Right atrium auricular region (tissue), 2 donors: ENCODE measurements at places on chromosomes 7 and 10. TPM values are rescaled to one million over a fixed set of nuclear protein-coding genes. Genes with fewer than 3 reads are reported as not detected.

The TMEM176A gene
- 56.3 TPM for total RNA-seq

- H3K4me3 ChIP-seq, result no peak overlapping the region
- H3K4me1 ChIP-seq, result no peaks in the 10 kb centered on the region
- H3K27ac ChIP-seq, result peak overlapping the region; percentile 74
- DNase-seq, result no peak
- H3K36me3 ChIP-seq, result no peaks in the 10 kb centered on the region
- no peaks in the 10 kb centered on the region for H3K27me3 ChIP-seq
Observed at GRCh38 chr7:111987886-111988285, 218.3 kb downstream of the DOCK4 start.

DNA sequence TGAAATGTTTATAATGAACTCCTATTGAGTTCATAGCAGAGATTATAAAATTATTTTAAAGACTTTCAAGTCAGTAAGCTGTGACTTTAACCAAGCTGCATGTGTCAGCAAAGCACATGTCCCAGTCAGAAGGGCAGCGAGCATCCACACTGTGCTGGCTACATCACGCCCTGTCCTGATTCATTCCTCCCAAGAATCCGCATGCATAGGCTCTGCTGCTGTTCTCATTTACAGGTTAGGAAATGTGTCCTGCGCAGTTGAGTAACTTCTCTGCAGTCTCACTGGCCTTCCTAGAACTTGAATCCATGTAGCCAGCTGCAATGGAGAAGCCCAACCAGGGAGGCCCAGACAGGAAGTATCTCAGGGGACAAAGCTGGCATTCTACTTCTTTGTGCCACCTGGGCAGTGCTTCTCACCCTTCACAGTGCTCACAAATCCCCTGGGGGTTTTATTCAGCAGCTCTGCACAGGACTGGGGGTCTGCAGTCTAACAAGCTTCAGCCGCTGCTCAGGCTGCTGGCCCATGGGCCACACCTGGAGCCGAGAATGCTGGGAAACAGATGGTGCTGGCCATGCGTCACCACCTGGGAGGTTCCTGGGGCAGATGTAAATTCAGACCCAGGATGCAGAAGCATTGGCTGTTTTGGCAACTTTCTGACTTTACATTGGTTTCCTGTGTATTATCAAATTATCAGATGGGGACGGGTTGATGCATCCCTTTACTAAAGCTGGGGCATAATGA, 192.8 kb upstream of the GDF10 start:
- no peaks in the 10 kb centered on the region for H3K36me3 ChIP-seq
- no peaks in the 10 kb centered on the region for H3K27me3 ChIP-seq
- no peak overlapping the region for H3K27ac ChIP-seq
- peak; percentile 57 for DNase-seq

DNA sequence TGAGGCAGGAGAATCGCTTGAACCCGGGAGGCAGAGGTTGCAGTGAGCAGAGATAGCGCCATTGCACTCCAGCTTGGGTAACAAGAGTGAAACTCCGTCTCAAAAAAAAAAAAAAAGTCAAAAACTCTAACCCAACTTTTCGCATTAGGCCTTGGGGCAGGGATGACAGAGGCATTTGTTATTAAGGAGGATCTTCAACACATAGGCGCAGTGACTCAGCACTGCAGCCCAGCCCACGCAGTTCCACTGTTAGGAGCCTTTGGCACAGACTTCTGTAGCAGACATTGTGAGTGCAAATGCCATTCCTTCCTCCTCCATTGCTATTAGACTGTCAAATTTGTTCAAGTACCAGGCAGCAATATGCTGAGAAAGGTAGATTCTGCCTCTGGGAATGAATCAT, 43.1 kb upstream of the KLHL7 start:
- no peak overlapping the region for H3K4me3 ChIP-seq
- H3K27ac ChIP-seq, result no peak overlapping the region
- no peaks in the 10 kb centered on the region for H3K36me3 ChIP-seq
- H3K27me3 ChIP-seq, result no peaks in the 10 kb centered on the region

GRCh38 chr7:101206665-101207042, 5.8 kb upstream of the MOGAT3 start:
- H3K27ac ChIP-seq, result no peak overlapping the region
- peaks cover 40% of the 10 kb centered on the region for H3K36me3 ChIP-seq
- DNase-seq, result no peak
- no peaks in the 10 kb centered on the region for H3K4me1 ChIP-seq

- DNase-seq, result no peak
- H3K27ac ChIP-seq, result no peak overlapping the region
- peaks cover 45% of the 10 kb centered on the region for H3K4me1 ChIP-seq
- H3K27me3 ChIP-seq, result no peaks in the 10 kb centered on the region
- no peaks in the 10 kb centered on the region for H3K36me3 ChIP-seq
Observed at GRCh38 chr10:11238893-11239292, 221.2 kb downstream of the CELF2 start.

GRCh38 chr10:66805612-66806011, 120.2 kb upstream of the LRRTM3 start:
- no peaks in the 10 kb centered on the region for H3K4me1 ChIP-seq
- no peak overlapping the region for H3K27ac ChIP-seq
- DNase-seq, result no peak
- no peaks in the 10 kb centered on the region for H3K27me3 ChIP-seq
- no peak overlapping the region for H3K4me3 ChIP-seq
- H3K36me3 ChIP-seq, result no peaks in the 10 kb centered on the region

DNA sequence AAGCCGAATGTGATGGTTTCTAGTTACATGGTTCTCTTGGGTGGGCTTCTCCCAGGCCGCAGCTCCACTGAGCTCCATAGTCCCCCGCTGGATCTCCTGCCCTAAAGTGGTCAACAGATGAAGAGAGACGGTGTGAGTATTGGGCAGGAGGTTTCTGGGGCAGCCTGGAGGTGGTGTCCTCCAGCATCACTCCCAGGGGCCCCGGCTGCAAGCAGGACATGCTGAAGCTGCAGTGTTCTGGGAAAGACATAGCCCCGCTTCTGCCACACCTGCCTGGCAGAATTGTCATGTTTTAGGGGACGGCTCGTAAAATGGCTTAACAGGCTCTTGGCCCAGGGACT, 40.4 kb downstream of the CALML3 start:
- H3K36me3 ChIP-seq, result no peaks in the 10 kb centered on the region
- H3K4me1 ChIP-seq, result no peaks in the 10 kb centered on the region
- H3K4me3 ChIP-seq, result no peak overlapping the region
- H3K27ac ChIP-seq, result no peak overlapping the region
- no peaks in the 10 kb centered on the region for H3K27me3 ChIP-seq

DNA sequence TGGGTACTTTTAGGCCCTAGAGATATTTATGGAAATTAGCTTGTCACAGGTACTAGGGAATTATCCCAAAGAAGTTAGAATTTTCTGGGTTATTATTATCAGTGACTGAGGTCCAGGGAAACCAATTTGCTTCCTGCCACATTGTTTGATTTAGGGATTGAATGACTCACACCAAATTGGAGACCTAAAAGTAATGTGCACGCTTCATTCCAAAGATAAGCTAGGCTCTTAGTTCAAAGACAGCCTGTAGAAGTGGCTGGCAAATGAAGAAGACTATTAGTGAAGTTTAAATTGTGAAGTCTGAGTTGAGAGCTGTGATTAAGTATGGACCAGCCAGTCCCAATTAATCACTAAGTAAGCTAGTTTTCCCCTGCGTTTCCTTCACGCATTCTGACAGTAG, 188.1 kb upstream of the MYO3A start:
- H3K4me1 ChIP-seq, result no peaks in the 10 kb centered on the region
- no peak overlapping the region for H3K27ac ChIP-seq
- no peaks in the 10 kb centered on the region for H3K36me3 ChIP-seq
- H3K27me3 ChIP-seq, result no peaks in the 10 kb centered on the region
- DNase-seq, result no peak
